Fibroblast of skin of left quadriceps (primary cell): ENCODE measurements at places on chromosomes 2 and 18.
A peak's percentile ranks its signal among the peaks of the same experiment; 100 is the strongest.

- DNase-seq, result no peak
These were observed 207.0 kb upstream of the HAAO start for GRCh38 chr2:42999391-42999841.

DNA sequence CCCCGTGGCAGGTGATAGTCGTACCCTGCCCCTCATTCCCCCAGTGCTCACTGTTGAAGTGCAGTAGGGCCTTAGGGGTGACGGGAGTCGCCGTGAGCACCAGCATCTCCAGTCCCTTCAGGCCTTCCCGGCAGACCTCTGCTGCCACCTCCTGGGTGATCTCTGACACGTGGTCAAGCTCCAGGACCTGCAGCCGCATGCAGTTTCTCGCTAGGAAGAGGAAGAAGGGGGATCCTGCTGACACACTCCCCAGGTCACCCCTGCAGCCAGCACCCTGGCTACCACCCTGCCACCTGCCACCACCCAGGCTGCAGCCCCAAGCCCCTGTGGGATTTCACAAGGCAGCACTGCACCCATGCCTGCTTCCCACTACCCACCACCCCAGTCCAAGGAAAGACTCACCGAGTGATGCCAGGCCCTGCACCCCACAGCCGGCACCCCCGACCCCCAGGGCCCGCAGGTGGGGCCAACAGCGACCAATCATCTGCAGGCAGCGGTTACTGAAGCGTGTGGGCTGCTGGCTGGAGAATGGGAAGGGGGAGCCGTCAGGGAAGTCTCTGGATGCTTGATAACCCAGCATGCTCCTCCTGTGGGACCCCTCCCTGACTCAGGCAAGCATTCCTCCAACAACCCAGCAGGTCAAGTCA lies 23.8 kb downstream of the FBXO41 start:
- DNase-seq, result no peak

DNA sequence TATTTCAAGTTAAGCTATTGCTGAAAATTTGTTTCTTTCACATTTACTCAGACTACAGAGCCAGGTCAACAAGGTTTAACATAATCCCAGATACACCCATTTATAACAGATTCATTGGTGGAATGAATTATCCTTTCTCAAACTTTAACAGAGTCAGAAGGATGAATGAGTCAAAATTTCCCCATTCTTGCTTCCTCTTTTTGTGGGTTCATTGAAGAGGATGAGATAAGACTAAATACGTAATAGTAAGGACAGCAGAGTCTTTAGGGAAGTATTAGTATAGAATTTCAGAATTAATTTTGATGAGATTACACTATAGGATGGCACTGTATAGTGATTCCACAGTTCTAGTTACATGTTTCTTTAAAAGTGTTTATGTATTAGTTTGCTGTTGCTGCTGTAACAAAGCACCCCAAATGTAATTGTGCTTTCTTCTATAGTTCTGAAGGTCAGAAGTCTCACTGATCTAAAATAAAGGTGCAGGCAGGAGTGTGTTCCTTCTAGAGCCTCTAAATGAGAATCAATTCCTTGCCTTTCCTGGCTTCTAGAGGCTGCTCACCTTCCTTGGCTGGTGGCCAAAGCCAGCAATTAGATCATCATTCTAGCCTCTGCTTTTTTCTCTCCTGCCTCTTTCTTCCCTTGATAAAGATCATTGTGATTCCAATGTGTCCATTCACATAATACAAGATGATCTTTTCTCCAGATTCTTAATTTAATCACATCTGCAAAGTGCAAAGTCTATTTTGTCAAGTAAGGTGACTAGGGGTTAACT lies 309.3 kb upstream of the PIK3C3 start:
- no peak for DNase-seq

DNA sequence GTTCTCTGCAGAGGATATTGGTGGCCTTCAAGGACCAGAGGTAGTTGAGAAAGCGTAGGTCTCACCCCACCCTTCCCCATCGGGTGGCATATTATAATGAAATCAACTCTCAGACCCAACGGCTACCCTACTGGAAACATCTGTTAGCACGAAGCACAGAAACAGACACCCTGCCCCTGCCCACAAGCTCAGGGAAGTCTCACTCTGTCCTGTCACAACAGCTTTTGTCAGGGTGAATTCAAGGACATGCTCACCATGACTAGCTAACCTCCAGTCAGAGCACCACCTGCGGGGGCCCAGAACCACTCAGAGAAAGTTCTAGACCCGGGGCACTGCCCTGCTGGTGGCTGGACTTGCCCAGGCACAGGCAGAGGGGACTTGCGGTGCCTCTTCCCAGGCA lies 3.5 kb upstream of the B3GNT7 start:
- no peak for DNase-seq

GRCh38 chr2:135494503-135494902 lies 36.5 kb downstream of the ZRANB3 start:
- no peak for DNase-seq

GRCh38 chr2:57906152-57906732 lies 140.4 kb upstream of the VRK2 start:
- peak; percentile 47 for DNase-seq

GRCh38 chr2:214088536-214088935 lies 322.3 kb upstream of the VWC2L start:
- DNase-seq, result no peak

DNA sequence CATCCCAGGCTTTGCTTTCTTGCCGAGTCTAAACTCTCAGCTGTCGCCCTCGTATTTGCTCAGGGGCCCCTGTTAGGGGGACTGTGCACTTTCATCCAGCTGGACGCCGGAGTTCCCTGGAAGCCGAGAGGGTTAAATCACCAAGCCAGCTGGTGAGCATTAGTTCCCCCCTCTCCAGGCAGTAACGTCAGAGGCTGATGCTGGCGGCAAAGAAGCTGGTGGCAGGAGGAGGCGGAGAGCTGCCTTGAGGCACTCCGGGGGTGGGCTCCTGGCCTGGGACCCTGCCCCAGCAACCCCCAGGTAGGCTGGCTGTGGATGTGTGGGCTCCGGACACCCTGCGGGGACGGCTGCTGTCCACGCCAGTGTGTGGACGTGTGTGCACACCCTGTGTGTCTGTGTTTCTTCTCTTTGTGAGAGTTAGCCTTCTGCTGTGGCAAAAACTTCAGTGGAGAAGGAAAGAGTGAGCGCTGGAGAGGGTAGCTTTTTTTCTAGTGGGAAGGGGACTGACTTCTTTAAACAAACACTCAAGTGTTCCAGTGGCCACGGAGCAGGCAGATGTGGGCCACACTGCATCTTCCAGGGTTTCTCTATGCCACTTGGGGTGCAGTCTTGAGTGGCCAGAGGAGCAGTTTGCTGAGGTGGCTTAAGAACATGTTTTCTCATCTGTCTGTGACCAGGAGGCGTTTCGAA lies 84.7 kb downstream of the GLI2 start:
- peak; percentile 63 for DNase-seq

- no peak for DNase-seq
These were observed 45.3 kb downstream of the LRRTM1 start for GRCh38 chr2:80259292-80259691.

- no peak for DNase-seq
These were observed 120.1 kb downstream of the NCKAP5 start for GRCh38 chr2:133448195-133448594.

- DNase-seq, result no peak
These were observed 18.9 kb upstream of the ME2 start for GRCh38 chr18:50859793-50860555.

- no peak for DNase-seq
These were observed 227.5 kb downstream of the SH3RF3 start for GRCh38 chr2:109356324-109357035.

- DNase-seq, result no peak
These were observed 3.7 kb downstream of the NPPC start for GRCh38 chr2:231922311-231923009.

- DNase-seq, result no peak
These were observed 75.4 kb downstream of the DYSF start for GRCh38 chr2:71528749-71529148.

DNA sequence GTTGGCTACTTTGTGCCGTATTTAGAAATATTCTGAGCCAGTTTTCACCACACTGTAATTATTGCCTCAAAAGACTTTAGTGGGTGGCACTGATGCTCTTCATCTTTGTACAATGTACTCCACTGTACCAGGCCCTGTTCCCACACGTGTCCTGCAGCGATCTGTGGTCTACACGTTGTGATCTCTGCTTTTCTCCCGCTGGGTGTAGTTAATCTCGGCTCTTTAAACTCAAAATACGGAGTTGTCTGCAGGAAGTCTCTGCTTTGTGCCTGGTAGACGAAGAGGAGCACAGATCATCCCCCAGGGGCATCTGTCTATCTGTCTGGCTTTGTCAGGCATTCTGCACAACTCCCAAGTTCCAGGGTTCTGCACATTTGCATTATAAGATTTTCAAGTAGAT lies 12.1 kb upstream of the GREB1 start:
- no peak for DNase-seq

GRCh38 chr2:172596776-172597175 lies 40.9 kb downstream of the PDK1 start:
- DNase-seq, result no peak

DNA sequence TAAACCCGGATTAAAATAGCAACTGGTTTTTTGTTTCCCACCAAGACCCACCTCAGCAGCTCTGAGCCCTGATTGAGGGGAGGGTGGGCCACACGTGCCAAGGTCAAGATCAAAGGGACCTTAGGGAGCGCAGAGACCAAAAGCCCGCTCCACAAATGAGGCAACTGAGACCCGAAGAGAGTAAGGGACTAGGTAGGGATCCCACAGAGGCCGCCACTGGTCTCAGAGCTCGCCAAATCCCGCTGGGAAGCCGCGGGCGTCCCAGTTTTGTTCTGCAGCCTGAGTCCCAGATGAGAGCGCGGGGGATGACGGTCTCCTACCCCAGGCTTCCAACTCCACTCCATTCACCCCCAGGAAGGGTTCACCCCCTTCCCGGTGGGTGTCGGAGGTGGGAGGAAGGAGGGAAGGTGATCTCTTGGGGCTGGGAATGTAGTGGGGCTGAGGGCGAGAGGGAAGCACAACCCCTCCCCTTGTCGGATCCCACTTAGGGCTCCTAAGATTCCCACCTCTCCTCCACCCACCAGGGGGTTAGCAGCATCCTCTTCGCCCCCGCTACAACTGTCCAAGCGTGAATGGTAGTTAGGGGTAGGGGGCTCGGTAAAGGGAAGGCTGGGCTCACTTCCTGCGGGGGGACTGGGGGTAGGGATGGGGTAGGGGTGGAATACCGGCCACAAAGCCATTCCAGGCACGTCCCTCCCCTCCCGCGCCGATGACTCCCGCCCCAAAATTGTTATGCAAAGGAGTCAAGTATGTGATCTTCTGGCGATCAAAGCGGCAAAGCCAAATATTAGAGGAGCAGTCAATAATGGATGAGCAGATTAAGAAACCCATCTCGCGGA lies 7.3 kb upstream of the EN1 start:
- DNase-seq, result no peak

- DNase-seq, result no peak
These were observed 937.1 kb downstream of the TSN start for GRCh38 chr2:122692400-122693083.

- peak; percentile 76 for DNase-seq
These were observed 96.3 kb upstream of the THUMPD2 start for GRCh38 chr2:39875182-39875913.

- no peak for DNase-seq
These were observed 879.0 kb downstream of the DSC3 start for GRCh38 chr18:30163573-30163972.

DNA sequence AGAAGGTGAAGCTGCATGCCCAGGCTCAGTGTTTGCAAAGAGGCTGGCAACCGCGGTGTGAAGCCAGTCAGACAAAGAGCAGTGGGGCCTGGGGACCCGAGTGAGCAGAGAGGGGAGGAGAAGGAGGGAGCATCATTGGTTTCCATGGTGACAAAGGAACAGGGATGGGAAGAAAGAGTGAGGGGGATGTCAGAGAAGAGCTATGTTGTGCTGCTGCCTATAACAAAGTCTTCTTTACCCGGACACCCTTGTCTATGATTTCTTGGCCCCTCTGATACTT lies 14.5 kb downstream of the TMEM247 start:
- DNase-seq, result no peak

- DNase-seq, result no peak
These were observed 46.2 kb upstream of the MGAT5 start for GRCh38 chr2:134207589-134208209.
